Activated naive CD4-positive, alpha-beta T cell (primary cell): ENCODE measurements at places on chromosomes 16 and 17.

- DNase-seq = no peak
Observed at GRCh38 chr17:51270636-51271035, 10.3 kb downstream of the UTP18 start.

- DNase-seq = no peak
Observed at GRCh38 chr16:51155820-51156806, 5.0 kb upstream of the SALL1 start.

- no peak for DNase-seq
Observed at GRCh38 chr17:4463818-4464476, 30.2 kb downstream of the SPNS3 start.

GRCh38 chr16:4920826-4921225, 16.1 kb downstream of the PPL start:
- no peak for DNase-seq

GRCh38 chr16:81649561-81650184, 129.4 kb upstream of the PLCG2 start:
- no peak for DNase-seq

DNA sequence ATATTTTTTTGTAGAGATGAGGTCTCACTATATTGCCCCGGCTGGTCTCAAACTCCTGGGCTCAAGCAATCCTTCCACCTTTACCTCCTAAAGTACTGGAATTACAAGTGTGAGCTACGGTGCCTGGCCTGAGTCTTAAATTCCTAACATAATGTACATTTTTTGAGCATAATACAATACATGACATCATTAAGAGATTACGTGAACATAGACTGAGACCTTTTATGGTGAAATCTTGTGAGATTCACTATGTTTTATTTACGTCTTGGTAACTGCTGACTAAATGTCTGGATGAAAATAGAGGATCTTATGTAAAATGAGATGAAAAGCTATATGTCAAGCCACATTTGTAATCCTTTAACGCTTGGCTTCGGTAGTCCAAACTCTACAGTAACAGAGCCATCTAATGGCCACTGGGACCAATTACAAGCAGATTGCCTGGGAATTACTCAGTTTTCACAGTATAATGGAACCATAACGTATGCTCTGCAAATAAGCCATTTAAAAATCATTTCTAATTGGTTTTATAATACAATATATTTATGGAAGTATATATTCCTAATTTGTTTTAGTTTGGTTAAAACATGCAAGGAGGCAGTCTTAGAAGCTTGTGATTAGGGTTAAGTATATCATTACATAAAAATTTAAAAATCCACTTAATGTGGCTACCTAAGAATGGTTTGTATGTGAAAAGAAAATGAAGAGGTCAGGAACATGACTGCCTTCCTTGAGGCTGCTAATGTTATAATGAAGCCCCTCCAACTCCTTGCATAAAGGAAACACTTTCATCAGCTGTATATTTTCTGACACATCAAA, 8.1 kb upstream of the EFCAB13 start:
- DNase-seq = no peak

DNA sequence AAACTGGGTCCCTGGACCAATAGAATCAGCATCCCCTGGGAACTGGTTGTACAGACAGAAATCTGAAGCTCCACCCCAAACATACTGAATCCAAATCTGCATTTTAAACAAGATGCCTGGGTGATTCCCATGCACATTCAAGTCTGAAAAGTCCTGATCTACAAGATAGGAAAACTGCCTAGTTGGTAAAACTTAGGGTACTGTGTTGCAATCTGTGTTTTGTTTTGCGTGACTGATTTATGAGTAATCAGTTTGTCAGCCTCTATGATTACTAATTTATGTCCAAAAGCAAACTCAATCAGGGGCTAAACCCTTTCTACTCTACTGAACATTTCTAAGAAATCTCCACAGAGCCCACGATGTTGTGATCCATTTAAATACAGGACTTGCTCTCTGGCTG, 103.8 kb downstream of the YPEL2 start:
- DNase-seq = no peak

GRCh38 chr17:76935331-76935730, 67.1 kb downstream of the MGAT5B start:
- DNase-seq = no peak

DNA sequence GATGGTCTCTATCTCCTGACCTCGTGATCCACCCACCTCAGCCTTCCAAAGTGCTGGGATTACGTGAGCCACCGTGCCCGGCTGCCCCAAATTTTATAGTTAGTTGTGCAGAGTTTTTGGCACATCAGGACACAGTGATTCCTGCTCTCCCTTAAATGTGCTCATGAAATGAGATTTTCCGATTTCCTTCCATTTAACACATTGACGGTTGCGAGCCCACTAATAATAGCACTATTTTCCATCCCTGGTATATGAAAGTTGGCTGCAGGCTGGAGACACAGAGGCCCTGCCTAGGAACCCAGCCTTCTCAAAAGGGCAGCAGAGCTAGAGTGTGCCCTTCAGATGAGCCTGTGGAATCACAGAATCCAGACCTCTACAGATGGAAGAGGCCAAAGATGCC, 17.4 kb upstream of the MYH10 start:
- no peak for DNase-seq

DNA sequence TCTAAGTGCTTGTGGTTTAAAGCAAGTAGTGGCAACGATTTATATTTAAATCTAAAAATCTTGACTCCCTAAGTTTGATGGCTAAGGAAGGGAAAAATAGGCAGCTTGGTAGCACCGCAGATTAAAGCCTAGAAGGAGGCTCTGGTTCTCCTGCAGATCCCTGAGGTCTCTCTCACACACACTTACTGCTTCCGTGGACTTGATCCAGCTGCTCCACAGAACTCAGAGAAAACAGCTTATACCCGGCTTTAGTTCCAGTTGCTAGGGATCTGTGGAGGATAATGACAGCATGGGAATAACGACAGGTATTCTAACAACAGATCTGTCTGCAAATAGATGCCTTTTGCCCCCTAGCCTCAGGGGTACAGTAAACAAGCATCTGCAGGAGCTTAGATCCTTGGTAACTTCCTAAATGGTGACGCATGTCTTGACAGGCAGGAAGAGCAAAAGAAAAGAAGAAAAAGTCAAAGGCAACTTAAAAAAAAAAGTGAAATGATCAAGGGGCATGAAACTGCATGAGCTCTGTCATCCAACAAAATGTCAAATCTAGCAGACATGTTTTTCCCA, 4.5 kb downstream of the WIPI1 start:
- DNase-seq = no peak

DNA sequence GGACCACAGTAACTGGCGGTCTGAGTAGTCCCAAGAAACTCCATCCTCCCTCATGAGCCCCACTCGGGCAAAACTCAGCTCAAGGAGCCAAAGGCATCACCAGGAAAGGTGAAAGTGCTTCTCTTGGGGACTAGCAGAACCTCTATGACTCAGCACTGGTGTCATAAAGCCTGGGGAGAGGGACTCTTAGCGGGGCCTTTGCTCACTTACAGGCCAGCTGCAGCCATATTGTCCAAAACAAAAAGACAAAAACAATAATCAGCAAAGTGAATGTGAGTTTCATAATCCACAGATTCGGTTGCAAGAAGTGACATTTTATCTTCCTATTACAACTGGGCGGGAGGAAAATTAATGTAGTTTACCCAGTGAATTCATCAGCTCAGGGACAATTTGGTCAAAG, at the start of gene TEKT5:
Gene TEKT5, minus strand, starts transcription at position 101 of the 400 bp plus-strand sequence. Its CDS starts 57 bp downstream, at position 44.
- DNase-seq = no peak

- DNase-seq = peak; percentile 69
Observed at GRCh38 chr17:61410141-61411010, 10.7 kb downstream of the TBX2 start.

GRCh38 chr17:81237591-81238489, 1.0 kb downstream of the TEPSIN start:
- DNase-seq = no peak

DNA sequence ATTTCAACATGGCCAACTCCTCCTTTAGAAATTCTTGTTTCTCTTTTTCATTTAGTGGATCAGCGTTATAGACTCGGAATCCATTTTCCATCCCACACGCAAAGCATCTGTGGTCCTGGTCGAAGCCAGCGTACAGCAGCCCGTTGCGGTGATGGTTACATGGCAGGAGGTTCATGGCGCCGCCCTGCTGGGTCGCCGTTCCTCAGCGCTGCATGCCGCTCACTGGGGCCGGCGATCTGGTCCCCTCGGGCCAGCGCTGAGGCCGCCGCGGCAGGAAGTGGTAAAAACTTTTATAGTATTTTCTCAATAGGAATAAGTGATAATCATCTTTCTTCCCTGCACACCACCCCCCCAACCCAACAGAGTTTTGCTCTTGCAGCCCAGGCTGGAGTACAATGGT, 29.9 kb upstream of the RHOT1 start:
- DNase-seq = no peak

GRCh38 chr16:792221-792995, 4.0 kb downstream of the CHTF18 start:
- no peak for DNase-seq

GRCh38 chr16:12927591-12927990, 26.2 kb downstream of the SHISA9 start:
- DNase-seq = no peak

- DNase-seq = no peak
Observed at GRCh38 chr17:75079023-75079373, 8.8 kb upstream of the SLC16A5 start.

- no peak for DNase-seq
Observed at GRCh38 chr16:68091380-68092261, 6.5 kb downstream of the NFATC3 start.

DNA sequence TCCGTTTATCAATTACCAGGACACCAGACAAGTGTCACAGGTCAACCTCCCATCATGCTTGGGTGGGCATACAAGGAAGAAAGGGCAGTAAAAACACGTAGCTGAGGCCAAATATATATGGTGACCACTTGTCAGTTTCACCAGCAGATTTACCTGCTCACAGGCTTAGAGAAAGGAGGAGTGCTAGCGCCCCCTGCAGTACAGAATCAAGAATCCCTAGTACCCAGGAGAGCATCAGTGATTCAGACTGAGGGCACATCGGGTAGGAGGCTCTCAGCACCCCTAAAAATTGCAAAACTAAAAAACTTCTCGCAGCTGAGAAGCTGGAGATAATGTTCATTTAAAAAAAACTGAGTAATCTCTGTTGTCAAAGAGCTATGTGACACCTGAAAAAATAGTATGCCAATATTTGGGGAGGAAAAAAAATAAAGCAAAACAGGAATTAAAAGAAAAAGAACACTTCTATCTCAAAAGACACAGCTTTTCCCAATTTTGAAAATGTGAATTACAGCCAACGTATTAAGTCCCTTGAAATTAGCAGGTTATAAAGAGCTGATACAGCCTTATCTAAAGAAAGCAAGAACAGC, 21.2 kb upstream of the MON1B start:
- no peak for DNase-seq

DNA sequence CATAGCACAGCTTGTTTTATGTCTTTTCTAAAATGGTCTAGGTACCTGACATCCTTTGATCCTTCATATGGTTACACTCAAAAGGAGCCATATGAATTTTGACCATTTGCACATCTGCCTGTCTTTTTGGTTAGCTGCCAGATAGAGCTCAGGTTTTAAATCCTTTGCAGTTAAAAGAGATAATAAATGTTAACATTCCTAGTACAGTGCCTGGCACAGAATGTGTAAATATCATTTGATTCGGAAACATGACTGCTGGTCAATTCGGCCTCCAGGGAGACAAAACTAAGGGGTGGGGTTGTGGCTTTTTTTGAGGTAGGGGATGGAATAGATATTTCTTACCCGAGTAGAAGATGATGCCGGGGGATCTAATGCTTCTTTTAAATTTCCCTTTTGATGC, 64.2 kb downstream of the FTO start:
- DNase-seq = no peak

GRCh38 chr16:3793161-3793576, 75.8 kb upstream of the TRAP1 start:
- DNase-seq = no peak

GRCh38 chr16:51755039-51755501, 604.0 kb upstream of the SALL1 start:
- no peak for DNase-seq

GRCh38 chr16:27531826-27532800, 17.6 kb downstream of the GTF3C1 start:
- DNase-seq = no peak

- no peak for DNase-seq
Observed at GRCh38 chr16:82735186-82735585, 108.4 kb downstream of the CDH13 start.

DNA sequence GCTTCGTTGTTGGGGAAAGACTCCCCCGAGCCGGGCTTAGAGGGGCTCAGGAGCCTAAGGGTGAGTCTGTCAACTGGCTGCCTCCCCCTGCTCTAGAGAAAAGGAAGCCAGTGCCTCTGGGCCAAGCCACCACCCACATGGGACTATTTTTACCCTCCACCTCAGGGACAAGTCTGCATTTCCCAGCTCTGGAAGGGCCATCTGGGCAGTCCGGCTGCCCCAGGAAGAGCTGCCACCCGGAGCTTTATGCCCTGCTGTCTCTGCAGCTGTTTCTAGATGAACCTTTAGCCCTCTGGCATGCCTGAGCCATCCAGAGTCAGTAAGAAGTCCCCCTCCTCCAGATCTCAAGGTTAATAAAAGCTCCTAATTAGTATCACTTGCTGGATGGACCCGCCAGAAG, 5.3 kb upstream of the RPRML start:
- DNase-seq = no peak

GRCh38 chr17:50466371-50467113, 2.1 kb downstream of the CHAD start:
- no peak for DNase-seq

- no peak for DNase-seq
Observed at GRCh38 chr17:39981207-39981741, 667 bp downstream of the PSMD3 start.

GRCh38 chr16:57531635-57532265, 4.6 kb downstream of the CCDC102A start:
- no peak for DNase-seq

DNA sequence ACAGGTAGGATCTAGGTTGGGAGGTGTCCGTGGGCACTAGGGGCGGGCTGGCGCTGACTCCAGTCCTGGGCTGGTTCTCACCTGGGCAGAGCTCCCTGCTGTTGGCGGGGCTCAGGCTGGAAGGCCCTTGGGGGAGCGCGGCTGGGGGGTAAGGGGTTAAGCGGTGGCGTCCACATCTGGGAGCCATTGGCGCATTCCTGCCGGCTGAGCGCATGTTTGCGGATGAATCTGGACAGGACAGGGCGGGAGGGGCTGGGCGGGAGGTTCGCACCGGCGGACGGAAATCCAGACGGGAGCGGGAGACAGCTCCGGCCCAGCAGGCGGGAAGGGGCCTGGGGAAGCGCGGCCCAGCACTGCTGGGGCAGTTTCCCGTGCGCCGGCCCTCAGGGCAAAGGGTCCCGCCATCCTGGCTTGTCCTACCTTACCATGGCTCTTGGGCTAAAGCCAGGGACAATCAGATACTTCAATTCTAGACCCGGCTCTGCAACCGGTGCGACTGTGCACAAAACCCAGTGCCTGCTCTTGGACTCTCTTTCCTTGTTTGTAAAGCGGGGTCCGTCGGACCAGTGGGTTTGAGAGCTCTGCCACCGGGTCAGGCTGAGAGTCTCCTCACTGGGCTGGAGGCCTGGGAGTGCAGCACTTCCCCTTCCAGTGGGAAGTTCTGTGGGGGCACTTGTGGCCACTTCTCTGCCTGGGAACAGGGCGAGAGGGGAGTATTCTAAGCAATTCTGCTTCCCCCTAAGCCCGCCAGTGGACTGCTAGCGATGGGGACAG, 7.8 kb downstream of the RARA start:
- no peak for DNase-seq
